ENCODE measurements at places on chromosomes 5 and 9.

DNA sequence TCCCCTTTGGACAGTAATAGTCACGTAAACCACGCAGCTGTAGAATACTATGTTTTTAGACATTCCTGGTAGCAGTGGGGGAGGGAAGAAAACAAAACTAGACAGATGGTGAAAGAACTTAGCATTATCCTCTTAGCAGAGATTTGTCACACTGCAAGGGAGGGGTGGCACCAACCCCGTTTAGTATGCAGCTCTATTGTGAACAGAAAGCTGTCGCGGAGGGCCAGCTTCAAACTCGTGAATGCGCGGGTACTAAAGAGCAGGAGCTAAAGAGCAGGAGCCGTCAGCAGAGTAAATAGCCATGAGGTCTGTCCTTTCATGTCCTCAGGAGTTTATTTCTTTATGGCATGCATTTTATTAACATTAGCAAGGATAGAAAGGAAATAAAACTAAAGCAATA lies 141.9 kb upstream of the SLC12A2 start:
- peak; percentile 83 for DNase-seq

DNA sequence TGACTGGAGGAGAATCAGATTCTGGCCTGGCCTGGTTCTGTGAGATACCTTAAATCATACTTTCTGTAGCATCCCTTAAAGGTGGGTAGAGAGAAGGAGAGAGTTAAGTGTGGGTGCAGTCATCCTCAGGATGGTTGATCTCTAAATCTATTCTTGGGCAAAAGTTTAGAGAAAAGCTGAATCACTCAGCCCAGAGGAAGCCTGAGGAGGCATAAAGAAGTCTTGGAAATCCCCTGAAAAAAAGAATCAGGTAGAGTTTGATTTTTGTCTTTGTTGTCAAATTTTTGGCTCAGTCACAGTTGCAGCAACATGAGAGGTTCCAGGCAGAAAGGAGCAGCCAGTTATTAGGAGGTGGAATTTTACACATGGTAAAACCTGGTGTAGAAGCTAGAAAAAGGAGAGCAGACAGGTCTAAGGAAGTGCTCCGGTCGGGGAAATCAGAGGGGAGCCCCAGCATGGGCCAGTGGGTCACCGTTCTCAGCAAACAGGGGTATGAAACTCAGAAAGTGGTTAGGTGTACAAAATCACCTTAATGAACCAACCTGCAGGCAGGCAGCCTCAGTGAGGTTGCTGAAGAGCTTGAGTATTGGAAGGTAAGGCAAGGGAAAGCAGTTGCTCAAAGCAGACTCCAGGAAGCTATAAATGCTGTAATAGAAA lies 116.2 kb upstream of the CNTLN start:
- DNase-seq = peak; percentile 25

- no peak for DNase-seq
These were observed 114.2 kb downstream of the FEM1C start for GRCh38 chr5:115430374-115430773.

DNA sequence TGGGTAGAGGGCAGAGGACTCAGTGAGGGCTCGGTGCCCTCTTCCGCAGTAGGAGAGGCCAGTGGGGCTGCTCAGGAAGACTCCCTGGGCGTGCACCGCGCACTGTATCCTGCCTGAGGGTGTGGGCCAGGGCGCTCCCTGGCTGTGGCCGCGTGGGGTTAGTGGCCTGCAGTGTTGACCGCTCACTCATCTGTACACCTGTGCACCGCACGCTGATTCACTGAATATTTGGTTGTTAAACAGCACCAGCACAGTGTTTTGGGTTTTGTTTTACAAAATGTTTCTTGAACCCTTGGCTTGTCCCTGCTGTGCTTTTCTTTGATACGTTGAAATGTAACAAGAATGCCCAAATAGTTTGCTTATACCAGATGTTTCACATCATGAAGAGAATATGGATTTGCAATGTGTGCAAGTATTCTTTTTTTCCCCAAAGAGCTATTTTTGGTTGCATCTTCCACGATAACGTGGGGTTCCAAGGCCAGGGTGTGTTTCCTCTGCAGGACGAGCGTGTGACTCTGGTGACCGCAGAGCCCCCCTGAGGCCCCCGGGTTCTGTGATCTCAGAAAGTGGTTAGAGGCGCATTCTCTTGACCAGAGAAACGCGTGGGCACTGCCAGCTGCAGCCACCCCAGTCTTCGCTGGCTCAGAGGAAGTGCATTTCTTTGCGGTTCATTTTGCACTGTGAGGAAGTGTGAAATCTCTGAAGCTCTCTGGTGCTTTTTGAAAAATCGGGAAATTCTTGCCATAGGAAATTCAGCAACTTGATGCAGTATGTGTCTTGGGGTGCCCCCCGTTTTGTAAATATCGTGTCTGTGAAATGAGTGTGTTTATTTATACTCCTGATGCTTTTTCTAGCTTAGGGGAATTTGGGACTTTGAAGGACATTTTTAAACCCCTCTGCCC lies 46.9 kb downstream of the AHRR start:
- no peak for DNase-seq

DNA sequence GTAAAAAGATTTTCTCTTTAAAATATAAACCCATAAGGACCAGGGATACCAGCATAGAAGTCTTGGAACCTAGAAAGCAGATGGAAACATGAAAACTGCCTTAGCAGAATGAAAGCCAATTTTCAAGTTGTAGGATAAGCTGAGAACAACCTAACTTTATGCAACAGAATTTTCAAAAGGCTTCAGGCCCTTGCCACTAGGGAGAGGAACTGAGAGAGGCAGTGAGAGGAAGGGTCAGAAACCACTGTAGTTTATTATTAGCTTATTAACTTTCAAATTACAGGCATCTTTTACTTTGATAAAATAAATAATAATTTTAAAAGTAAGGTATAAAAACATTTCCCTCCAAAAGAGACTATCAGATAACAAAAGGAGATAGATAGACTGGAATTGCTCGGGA lies 33.4 kb downstream of the FAM81B start:
- no peak for DNase-seq

GRCh38 chr5:33772380-33772897 lies 119.4 kb downstream of the ADAMTS12 start:
- peak; percentile 47 for DNase-seq

DNA sequence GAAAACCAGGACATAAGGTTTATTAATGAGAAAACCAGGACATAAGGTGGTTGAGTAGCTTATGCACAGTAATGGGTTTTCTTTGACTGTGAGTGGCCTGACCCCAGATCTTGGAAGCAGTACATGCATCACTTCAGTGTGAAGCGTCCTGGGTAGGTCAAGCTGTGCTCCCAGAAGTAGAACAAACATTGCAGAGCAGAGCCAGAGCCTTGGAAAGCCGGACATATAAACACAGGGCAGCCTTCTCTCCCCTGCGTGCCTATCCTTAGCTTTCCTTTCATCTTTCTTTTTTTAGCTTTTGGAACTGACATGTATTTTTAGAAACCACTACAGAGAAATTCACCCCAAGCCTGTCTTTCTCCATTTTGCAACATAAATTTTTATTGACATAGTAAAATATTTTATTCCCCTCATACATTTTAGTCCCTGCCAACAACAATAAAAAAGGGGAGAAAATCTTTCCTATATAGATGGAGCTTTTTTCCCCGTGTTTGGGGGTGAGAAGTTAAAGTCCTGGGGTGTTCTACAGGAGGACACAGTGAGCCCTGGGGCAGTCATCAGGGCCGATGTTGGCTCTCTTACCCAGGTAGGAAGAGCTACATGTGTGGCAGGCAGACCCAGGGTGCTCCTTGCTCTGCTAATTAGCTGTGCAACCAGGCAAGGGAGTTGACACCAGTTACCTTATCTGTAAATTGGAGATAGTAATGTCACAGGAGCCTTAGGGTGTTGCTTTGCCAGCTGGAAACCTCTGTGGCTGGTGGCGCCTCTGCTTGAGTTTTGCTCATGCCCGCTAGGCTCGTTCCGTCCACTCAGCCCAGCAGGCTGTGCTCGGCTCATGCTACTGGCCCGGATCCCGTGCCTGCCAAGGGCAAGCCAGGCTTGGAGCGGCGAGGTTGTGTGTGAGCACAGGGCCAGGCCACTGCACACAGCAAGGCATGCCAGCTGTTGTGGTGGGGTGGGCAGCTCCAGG lies 389.6 kb downstream of the KDM4C start:
- peak; percentile 33 for DNase-seq

DNA sequence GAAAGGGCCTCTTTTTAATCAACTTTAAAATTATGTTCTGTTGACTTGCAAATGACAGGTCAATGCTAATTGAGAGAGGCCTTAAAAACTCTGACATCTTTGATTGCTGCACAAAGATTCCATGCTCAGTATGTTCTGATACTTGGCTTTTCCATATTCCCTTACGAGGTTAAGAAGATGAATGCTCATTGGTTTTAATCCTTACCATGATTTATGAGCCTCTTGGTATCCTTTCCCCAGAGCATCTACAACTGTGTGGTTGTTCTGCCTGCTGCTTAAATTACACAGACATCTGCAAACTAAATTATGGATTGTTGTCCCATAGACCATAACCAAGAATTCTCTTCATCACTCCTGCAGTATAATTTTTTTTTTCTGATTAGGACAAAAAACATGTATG lies 352.6 kb downstream of the CDH12 start:
- DNase-seq = no peak

- no peak for DNase-seq
These were observed 98.6 kb upstream of the ADAMTS19 start for GRCh38 chr5:129361441-129362025.

GRCh38 chr5:1526681-1527131 lies 2.9 kb upstream of the LPCAT1 start:
- DNase-seq = no peak

GRCh38 chr5:24353611-24354010 lies 291.2 kb downstream of the CDH10 start:
- no peak for DNase-seq

- DNase-seq = no peak
These were observed 170.6 kb downstream of the SEMA6A start for GRCh38 chr5:116404016-116404415.

GRCh38 chr5:147912011-147912410 lies 5.7 kb upstream of the C5orf46 start:
- no peak for DNase-seq

DNA sequence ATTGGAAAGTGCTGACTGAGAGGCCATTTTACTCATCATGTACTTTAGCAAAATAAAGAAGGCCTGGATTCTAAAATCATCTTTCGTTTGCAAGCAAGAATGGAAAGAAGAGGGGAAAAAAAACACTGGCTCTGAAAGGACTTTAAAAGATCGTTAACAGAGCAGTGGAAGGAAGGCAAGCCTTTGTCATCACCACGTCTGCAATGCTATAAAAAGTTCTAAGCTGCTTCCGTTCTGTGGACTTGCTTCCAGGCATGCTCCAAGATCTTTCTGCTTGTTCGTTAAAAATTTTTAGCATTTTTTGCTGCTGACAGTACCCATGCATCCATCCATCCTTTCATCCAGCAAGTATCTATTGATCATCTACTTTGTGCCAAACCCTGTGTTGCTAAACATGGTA lies 226.5 kb downstream of the GABBR2 start:
- no peak for DNase-seq

DNA sequence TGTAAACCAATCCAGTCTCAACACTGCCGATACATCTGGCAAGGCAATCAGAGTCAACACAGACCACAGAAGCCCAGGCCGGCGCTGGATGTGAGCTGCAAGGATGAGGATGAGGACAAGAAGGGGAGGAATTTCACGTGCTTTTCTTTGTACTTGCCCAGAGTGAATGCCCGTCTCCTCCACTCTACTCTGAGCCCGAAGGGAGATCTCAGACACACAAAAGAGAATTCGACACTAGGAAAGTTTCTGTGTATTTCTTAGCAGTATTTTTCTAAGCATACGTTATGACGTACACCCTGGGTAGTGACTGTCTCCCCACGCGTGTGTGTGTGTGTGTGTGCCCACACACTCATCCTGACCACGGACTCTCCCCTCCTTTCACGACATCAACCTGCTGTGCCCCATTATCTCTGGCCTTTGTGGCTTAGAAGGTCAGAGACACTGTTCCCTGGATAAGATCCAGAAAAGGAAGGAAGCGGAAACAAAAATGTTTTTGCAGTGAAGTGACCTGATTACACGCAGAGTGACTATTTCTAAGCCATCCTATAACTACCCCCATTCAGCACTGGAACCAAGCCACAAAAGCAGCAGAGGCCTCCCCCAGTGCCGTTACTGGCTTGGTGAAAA lies 227.3 kb upstream of the DAPK1 start:
- peak; percentile 83 for DNase-seq

DNA sequence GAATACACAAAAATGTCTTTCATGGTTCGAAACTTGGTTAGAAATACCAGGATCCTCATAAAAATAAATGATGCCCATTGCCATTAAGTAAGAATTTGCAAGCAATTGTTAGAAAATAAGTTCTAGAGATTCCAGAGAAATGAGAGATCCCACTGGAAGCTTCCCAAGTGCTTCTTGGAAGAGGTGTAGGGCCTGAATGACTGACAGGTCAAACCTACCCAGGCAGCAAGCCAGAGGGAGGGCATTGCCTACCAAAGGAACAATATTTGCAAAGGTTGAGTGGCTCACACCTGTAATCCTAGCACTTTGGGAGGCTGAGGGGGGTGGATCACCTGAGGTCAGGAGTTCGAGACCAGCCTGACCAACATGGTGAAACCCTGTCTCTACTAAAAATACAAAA lies 777.0 kb upstream of the WWC1 start:
- no peak for DNase-seq

DNA sequence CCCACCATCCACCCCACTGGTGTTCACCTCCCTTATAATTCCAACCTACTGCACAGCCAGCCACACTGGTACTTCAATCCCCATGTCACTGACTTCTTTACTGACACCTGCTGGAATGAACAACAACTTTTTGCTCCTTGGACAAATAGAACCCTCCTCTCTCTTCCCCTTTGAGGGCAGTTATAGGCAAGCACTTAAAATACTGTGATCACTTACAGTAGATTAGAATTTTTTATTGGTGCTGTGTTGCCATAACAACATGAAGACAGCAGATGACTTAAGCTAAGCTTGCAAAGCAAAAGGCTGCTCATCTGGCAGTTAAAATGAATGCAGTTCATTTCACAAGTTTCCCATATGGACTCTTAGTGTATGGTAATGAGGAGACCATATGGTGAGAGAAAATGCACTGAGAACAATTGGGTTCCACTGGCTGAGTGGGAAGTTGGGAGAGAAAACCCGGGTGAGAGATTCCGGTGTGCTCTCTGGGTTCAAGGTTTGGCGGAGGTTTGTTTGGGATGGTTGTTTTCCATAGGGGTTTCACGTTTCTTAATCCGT lies 374.3 kb downstream of the EBF1 start:
- DNase-seq = peak; percentile 73

DNA sequence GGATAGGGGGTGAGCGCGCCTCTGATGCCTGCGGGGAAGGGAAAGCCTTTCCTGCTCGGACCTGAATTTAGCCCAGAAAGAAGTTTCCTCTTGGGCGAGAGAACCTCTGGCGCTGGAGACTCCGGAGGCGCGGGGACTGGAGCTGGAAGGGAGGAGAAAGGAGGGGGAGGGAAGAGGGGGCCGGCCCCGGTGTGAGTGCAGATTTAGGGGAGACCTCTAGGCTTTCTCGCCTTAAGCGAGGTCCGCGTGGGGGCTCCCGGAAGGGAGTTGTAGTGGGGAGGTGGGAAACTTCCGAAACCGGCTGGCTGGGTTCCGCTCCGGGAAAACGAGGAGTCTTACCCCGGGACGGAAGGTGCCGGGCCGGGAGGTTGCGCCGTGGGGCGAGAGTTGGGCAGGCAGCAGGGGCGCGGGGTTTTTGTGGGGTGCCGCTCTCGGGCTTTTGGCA lies 1.3 kb downstream of the PCSK5 start:
- DNase-seq = peak; percentile 43

- no peak for DNase-seq
These were observed 5.9 kb upstream of the CDH6 start for GRCh38 chr5:31187591-31187990.
